ENCODE measurements at places on chromosomes 3 and 15.

DNA sequence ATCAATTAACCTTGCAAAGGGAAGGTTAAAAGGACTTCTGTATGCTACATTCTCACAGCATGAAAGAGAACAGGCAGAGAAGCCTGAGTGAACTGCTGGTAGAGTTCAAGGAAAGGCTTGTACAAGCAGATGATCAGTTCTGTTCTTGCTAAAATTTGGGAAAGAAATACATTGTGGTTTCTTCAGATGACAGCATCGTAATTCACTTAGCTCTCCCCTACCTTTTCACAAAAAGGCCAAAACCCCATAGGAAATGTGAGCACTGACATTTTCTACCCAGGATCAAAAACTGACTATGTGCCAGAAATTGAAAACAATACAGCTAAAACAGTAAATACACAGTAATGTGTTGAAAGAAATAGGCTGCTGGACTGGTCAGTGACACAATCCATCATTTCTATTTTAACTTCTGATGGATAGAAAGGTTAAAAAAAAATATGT lies 216.4 kb downstream of the DPH6 start:
- no peak for DNase-seq

DNA sequence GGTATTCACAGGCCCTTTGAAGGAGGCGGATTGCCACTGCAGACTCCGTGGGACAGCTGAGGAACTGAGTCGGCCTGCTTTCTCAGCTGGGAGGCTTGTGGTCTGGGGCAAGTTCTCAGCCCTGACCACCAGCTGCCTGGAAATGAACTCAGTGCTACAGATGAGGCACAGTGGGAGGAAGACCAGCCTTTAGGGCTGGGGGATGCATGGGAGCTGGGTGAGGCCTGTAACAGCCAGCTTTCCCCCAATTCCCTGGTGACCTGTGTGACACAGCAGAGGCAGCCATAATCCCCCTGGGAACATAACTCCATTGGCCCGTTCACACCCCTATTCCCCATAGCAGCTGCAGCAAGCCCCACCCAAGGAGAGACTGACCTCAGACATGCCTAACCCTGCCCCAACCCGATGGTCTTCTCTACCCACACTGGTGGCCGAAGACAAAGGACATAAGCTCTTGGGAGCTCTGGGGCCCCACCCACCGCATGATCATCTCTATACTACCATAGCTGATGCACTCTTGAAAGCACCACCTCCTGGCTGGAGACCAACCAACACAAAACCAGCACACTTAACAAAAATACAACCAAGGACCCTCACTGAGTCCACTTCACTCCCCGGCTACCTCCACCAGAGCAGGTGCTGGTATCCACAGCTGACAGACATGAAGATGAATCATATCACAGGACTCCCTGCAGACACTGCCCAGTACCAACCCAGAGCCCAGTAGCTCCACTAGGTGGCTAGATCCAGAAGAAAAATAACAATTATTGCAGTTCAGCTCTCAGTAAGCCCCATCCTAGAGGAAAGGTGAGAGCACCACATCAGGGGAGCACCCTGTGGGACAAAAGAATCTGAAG lies 24.9 kb downstream of the ZMAT3 start:
- no peak for DNase-seq

- no peak for DNase-seq
Observed at GRCh38 chr3:6827453-6827852, 33.5 kb upstream of the GRM7 start.

DNA sequence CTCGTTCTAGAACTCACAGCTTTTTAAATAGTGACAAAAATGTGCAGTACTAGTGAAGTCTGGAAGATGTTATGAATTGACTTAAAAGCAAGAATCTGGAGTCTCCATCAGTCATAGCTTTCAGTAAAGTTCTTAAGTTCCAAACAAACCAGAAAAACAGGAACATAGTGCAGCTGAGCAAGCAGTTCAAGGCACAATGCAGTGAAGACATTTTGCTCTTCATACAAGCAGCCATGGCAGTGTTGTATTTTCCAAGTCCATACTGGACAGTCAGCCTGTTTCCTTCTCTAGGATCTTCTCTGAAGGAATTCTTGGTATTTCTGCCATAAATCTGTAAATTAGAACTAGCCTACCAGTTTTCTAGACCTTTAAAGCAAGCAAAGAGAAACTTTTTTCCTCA lies 90.5 kb downstream of the LRRC28 start:
- DNase-seq = no peak

- no peak for DNase-seq
Observed at GRCh38 chr15:52004806-52005205, 14.2 kb upstream of the MAPK6 start.

Data from NCI-H1694 (cell line).